Stimulated activated CD4-positive, alpha-beta T cell treated with anti-CD3 and anti-CD28 coated beads, TNF-alpha, amount 100 ng/mL, for 48 hours (primary cell): ENCODE measurements at places on chromosomes 5 and 9.

GRCh38 chr9:26229324-26230054 is 551.2 kb upstream of the TUSC1 start:
- no peak for DNase-seq

DNA sequence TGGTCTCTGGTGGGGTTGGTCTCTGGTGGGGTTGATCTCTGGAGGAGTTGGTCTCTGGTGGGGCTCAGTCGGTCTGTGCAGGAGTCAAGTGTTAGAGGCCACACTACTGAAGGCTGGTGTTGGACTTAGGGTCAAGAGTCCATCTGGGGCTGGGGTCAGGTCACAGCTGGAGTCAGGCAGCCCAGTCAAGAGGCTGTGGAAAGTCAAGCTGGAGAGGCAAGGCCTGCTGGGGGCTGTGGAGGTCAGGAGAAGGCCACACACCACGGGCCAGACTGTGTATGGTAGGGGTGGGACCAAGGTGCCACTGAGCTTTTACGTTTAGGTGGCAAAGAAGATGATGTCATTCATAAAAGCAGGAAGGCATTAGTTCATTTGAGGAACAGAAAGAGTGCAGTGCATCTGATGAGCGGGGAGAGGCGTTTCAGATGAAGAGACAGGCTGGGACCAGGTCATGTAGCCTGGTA is 16.7 kb upstream of the CD74 start:
- no peak for DNase-seq

DNA sequence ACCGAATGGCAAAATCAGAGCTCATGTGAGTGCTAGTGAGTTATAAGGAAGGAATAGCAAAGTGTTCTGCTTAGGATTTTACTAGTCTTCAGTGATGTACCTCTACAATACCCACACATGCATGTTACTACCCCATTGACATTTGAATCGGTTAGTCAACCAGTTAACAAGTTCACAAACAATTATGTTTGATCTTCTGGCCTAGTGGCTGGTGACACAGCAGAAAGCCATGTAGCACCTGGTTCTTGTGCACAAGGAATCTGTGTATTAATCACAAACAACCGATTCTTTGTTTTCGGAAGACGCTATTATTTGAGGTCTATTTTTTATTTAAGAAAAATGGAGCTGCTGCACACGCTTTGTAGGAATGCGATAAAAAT is 41.9 kb downstream of the NTRK2 start:
- no peak for DNase-seq

DNA sequence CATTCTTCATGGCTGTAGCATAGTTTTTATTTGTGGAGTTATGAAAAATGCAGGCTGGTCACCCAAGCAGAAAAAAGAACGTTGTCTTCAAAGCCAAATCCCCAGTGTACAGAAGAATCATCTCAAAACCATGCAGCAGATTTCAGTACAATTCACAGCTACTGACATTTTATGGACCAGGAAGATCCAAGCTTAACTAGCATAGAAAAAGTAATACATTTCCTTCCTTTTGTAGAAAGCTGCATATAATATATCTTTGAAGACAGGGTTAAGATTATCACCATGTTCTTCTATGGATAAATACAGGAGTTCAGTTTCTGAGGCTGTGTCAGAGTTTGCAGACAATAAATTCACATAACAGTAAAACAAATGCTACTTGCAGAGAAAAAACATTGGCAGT is 1054.8 kb upstream of the C9orf72 start:
- no peak for DNase-seq

- DNase-seq: no peak
Observed at GRCh38 chr9:126534431-126535186, 79.1 kb upstream of the LMX1B start.

- DNase-seq: no peak
Observed at GRCh38 chr5:102799017-102799416, 43.9 kb downstream of the PAM start.

DNA sequence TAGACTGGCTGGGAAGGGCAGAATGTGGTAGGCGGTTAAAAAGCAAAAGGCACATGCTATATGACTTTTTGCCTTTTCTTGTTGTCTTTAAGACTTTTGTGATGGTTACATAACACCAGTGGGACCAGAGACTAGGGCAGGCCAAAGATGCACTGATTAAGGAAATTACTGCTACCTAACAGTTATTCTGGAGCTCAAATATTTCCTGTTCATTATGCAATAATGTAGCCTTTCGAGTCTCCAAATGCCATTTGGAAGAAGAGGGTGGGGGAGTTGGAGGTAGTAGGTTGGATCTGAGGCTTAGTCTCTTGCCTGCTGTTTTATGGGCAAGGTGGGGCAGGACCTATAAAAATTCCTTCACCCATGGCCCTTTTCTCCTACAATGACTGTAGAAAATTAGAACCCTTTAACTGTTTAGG is 51.7 kb downstream of the SH3GL2 start:
- no peak for DNase-seq

GRCh38 chr9:8946461-8946860 is 1146.9 kb upstream of the DMAC1 start:
- DNase-seq: no peak

DNA sequence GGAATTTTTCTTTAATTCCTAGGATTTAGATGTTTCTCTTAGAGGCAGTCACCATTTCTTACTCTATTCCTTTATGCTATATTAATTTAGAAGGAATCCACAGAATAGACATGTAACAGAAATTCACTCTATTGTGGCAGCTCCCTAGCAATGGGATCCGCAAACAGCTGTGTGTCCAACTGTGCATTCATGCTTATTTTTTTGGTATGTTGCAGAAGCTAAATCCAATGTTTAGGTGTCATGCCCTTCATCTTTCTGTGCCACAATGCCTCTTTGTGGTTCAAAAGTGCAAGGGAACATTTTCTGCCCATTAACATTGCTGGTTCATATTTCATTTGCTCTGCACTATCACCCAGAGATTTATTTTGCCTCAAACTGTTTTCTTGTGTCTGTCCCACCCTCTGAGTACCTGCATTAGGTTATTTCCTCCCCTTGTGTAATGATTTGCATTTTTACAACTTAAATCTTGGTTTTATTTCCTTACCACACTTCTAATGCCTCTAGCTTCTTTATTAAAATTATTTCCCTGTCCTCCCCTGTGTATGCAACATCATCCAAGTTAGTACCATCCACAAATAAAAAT is 816.5 kb downstream of the EFNA5 start:
- no peak for DNase-seq

DNA sequence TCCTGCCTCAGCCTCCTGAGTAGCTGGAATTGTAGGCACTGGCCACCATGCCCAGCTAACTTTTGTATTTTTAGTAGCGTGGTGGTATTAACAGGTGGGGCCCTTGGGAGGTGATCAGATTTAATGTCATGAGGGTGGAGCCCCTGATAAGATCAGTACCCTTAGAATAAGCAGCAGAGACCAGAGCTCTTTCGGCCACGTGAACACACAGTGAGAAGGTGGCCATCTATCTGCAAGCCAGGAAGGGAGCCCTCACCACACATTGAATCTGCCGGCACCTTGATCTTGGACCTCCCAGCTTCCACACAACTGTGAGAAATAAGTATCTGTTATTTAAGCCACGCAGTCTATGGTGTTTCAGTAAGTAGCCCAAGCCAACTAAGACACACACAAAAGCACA is 22.5 kb downstream of the TBC1D2 start:
- DNase-seq: no peak

DNA sequence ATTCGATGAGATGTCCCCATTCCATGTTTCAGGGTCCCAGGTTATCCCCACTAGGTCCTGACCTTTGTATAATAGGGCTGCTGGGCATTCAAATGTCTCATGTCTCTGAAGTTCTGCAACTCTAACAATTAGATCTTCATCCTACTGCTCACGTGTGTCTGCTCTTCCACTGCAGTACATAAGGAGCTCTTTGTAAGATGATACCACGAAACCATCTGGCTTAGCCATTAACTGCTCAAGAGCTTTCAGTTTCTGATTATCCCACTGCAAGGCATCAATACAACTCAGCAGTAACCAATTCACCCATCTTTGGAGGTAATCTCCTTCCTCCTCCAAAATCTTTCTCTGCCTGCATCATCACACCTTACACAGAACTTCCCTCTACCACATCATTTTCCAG is 49.9 kb upstream of the PPP2CA start:
- no peak for DNase-seq
